ENCODE measurements at places on chromosomes 1 and 21. TPM values are rescaled to one million over a fixed set of nuclear protein-coding genes. Genes with fewer than 3 reads are reported as not detected.

The CLCA4 gene
- total RNA-seq: not detected

The SLFNL1 gene
- 0.94 TPM for total RNA-seq

DNA sequence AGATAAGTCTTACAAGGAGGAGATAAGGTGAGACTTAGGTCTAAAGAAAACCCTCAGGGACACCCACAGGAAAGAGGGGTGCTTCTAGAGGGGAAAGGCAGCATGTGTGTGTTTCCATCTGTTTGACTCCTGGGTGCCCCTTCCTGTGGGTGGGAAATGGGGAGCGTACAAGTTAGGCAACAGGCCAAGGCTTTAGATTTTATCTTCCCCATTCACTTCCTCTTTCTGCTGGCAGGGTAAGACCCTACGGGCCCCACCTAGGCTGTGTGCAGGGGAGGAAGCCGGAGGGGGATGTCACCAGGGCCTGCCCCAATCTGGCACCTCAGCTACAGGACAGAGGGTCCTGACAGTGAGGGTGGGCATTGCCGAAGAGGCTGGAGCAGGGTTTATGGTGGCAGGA lies 2.5 kb upstream of the OLIG1 start:
- DNase-seq: no peak

DNA sequence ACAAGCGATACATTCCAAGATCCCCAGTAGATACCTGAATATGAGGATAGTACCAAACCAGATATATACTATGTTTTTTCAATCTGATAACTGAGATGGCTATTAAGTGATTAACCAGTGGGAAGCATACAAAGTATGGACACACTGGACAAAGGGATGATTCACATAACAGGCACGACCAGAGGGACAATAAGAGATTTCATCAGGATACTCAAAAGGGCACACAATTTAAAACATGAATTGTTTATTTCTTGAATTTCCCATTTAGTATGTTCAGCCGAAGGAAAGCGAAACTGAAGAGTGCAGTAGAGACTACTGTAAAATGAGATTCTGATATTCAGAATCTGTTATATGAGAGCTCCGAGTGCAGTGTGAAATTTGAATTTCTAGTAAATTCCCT lies 10.6 kb downstream of the ZZZ3 start:
- DNase-seq: no peak

GRCh38 chr1:182784556-182785171 lies 4.9 kb upstream of the NPL start:
- DNase-seq: no peak

DNA sequence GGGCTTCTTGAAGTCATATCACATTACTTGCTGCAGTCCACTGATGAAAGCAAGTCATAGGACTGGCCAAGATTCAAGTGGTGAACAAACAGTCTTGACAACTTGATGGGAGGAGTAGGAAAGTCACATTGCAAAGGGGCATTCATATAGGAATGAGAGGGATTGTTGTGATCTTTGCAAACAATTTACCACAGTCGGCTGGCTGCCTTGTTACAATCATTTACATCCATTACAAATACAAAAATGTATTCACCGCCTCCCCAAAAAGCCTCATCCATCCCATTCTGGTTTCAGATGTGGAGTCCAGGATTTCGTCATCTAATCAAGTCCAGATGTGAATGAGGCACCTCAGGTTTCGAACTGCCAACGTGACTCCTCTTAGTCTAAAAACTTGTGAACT lies 26.8 kb downstream of the GORAB start:
- DNase-seq: no peak
